ENCODE measurements at places on chromosomes 16 and 17.

- DNase-seq: no peak
Measured at GRCh38 chr16:4352843-4353242, 1.7 kb upstream of the PAM16 start.

DNA sequence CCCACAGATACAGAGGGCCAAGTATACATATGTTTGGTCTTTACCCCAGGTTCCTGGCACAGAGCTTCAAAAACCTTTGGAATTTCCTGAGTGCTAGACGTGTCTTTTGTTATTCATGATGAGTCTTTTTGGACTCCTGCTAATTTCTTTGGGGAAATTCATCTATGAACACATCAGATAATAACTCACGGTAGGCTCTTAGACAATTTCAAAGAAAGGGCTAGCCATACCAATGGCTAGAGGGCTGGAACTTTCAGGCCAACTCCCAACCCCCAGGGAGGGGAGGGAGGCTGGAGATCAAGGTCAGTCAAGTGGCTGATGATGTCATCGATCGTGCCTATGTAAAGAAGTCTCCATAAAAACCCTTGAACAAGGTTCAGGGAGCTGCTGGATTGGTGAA is 101.9 kb downstream of the STX8 start:
- no peak for DNase-seq

- no peak for DNase-seq
Measured at GRCh38 chr17:61464130-61464842, 12.1 kb downstream of the TBX4 start.

- no peak for DNase-seq
Measured at GRCh38 chr17:78271419-78272170, 40.2 kb downstream of the TMEM235 start.

GRCh38 chr17:47945529-47946508 is 4.4 kb downstream of the PNPO start:
- no peak for DNase-seq

DNA sequence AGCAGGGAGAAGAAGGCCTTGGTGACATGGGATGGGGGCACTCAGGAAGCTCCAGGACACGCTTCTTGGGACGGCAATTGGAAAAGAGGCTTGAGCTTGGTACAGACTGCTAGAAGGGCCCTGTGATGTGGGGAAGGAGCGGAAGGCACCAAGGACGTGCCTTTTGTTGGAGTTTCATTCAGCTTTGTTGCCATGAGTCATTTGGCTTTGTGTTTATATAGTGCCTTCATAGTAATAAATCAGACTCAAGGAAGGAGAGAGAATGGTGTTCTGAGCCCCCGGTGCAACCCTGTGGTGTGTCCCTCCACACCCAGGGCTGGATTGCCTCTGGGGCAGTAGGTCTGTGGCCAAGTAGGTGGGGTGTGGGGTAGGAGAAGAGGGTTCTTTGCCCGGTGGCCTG is 7.4 kb upstream of the TBX4 start:
- DNase-seq: no peak

GRCh38 chr17:5509482-5509881 is 23.1 kb downstream of the MIS12 start:
- no peak for DNase-seq

DNA sequence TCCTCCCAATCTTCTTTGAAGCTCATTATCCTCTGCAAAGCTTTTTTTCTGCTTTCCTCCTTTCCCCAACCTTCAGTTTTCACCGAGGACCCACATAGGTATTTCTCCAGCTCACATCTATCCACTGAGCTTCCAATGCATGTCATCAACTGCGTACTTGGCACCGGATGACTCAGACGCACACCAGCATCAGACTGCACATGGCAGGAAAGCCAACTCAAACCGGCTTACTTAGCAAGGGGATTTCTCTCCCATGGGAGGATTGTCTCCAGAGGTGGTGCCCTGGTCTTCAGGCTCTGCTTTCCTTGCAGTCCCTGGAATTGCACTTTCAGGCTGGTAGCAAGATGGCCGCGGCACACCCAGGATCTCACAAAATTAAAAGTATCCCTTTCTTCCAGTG is 1.7 kb upstream of the AKTIP start:
- no peak for DNase-seq

GRCh38 chr16:24844101-24845030 is 1.4 kb upstream of the SLC5A11 start:
- DNase-seq: no peak

- no peak for DNase-seq
Measured at GRCh38 chr16:84427553-84427952, 59.2 kb downstream of the ATP2C2 start.

- no peak for DNase-seq
Measured at GRCh38 chr16:84120023-84120422, 3.3 kb upstream of the MBTPS1 start.

GRCh38 chr17:82836823-82837357 is 2.9 kb downstream of the ZNF750 start:
- no peak for DNase-seq

DNA sequence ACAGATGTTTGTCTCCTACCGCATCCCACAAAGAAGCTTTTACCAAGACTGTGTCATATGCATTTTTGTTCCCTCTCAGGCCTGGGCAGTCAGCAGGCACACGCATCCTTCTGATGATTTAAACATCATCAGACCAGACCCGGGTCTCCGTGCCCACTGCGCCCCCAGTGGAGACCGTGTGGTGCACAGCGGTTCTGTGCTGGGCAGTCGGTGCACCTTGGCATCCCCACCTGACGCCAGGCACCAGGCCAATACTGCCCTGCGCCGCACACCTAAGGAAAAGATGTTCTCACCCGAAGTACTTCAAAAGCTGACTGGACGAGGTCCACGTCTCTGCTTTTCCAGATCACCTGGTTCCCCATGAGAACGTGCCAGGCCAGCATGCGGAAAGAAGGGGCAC is 10.6 kb upstream of the PLD6 start:
- no peak for DNase-seq

- DNase-seq: no peak
Measured at GRCh38 chr17:40727447-40728231, 24.1 kb upstream of the KRT24 start.

DNA sequence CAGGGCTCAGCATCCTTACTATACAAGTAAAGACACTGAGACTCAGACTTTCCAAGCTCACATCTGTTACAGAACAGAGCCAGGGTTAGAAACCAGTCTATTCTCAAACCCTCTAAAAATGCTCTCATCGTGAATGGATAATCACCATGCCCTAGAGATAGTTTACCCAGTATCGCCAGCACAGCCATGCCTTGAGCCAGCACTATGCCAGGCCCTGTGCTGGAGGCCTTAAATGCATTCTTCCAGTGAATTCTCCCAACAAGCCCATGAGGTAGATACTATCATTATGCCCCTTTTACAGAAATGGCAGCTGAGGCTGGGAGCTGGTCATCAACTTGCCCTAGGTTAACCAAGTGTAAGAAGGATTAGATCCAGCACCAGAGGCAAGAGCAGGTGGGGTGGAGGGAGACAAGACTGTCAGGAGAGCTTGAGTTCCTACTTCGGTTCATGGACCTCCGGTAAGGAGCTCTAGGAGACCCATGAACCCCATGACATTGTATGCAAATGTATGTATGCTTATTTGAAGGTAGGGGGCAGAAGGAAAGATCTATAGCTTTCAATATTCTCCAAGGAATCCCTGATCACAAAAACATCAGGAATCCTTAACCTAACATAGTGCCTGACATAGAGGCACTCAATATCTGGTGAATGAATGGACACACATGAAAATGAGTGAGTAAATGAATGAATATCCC is 5.2 kb downstream of the KRT14 start:
- DNase-seq: no peak

DNA sequence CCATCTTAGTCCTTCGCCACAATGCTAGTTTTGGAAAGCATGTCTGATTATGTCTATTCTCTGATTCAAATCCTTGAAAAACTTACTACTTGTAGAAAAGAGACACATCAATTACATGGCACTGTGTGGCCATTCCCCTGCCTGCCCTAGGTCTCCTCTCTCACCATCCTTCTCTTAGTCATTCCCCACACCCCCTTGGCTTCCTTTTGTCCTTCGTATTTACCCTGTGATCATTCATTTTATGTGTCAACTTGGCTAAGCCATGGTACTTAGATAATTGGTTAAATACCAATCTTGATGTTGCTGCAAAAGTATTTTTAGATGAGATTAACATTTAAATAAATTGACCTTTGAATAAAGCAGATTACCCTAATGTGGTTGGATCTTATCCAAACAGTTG is 122.9 kb upstream of the CDH11 start:
- DNase-seq: no peak

GRCh38 chr17:18324140-18325050 is 9.3 kb downstream of the SMCR8 start:
- DNase-seq: no peak

GRCh38 chr16:1752853-1753252 is 18.5 kb downstream of the NME3 start:
- no peak for DNase-seq

GRCh38 chr17:62808576-62808970 is 459 bp upstream of the MARCHF10 start:
- DNase-seq: no peak

GRCh38 chr16:17994027-17994426 is 342.5 kb downstream of the NPIPA8 start:
- DNase-seq: no peak

DNA sequence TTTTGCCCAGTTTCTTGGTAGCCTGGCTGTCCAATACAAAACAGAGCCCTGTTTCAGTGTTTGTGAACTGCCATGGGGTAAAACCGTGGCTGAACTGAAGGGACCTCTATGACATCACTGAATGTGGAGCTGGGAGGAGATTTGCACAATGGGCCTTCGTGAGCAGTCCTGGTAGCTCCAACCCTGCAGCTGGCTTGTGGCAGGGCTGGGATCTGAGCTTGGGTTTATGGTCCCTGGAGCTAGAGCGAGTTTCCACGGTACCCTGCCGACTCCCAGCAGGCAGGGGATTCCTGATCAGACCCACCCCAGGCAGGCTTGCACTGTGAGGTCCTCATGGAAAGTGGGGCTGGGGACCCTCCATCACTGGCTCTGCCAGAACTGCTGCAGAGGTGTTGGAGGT is 247.0 kb downstream of the GSG1L start:
- DNase-seq: no peak

- DNase-seq: peak; percentile 35
Measured at GRCh38 chr16:24013864-24014645, 178.3 kb downstream of the PRKCB start.

- DNase-seq: no peak
Measured at GRCh38 chr16:4058386-4058785, 57.9 kb downstream of the ADCY9 start.

DNA sequence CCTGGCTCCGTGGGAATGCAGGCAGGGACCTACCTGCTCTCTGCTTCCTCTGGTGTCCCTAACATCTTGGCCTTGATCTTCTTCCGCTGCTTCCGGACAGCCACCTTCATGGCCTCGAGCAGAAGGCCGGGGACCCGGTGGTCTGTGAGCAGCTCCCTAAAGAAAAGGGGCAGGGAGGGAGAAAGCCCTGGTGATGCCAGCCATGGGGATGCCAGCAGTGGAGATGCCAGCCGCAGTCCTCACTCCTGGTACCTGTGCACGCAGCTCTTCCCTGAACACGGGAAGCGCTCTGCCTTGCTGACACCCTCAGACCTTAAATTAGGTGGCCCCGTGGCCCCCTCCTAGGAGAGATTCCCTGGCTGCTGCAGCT is 1.9 kb downstream of the RILP start:
- no peak for DNase-seq

DNA sequence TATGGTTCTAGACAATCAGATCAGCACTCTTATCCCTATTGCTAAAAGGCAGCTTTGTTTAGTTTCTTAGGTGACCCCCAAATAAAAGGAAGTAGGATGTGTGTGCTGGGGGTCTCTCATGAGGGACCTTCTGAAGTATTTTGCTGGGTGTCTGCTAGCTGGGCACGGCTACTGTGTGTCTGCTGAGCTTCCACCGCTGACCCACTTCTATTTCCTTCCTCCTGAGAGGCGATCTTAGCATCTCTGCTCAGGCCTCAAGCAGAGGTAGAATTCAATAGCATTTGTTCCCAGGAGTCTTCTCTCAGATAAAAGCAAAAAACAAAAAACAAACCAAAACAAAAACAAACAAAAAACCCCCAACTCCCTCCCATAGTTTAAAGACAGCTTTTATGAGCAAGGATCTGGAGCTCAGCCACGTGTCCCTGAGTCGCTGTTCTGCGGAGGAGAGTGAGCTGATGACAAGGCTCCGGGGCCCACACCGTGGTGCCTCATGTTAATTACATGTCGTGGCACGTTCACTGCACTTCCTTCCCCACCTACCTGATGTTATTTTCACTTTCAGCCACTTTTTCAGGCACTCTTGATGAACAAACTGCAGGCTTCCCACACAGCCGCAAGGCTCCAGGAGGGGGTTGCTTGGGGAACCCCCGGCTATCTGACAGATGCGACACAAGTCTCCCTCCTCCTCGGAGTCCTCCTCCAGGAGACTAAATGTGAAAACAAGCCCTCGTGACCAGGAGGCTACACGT is 83.5 kb downstream of the MARCHF10 start:
- peak; percentile 53 for DNase-seq

DNA sequence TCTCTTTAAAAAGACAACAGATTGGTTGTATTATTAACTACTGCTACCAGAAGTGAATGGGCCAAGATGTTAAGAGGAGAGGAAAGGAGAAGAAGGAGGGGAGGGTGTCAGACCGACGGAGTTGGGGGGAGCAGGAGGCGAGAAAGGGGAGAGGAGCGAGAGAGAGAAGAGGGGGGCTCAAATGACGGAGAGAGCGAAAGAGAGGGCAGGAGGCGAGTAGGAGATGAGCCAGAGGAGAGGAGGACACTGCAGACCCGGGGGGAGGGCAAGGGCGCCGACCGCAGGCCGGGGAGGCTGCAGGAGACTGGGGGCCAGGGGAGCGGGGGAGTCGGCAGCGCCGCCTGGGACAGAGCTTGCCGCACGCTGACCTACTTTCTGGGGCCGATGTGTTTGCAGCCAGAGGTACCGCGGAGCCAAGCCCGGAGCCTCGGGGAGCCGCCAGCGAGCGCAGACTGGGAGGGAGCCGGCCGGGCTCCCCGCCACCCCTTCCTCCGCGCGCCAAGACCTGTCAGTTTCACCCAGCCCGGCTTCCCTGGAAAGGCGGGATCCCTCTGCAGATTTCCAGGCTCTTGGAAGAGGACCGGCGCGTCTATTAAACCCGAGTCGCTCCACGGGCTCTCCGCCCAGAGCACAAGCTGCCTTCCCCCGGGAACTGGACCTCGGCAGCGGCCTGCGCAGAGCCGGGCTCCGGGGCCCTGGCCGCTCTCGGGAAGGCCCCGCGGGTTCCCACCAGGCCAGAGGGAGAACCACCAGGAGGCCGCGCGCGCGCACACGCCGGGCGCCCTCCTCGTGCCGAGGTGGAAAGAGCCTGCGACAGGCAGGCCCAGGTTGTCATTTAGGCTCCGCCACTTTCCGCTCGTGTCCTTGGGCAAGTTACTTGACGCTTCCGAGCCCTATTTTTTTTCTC is 74.6 kb downstream of the CMC2 start:
- no peak for DNase-seq

- no peak for DNase-seq
Measured at GRCh38 chr17:47957591-47958490, at the start of gene PRR15L. PRR15L (minus strand) TSS chr17:47957883; CDS start chr17:47953234, 4,649 bp downstream.

DNA sequence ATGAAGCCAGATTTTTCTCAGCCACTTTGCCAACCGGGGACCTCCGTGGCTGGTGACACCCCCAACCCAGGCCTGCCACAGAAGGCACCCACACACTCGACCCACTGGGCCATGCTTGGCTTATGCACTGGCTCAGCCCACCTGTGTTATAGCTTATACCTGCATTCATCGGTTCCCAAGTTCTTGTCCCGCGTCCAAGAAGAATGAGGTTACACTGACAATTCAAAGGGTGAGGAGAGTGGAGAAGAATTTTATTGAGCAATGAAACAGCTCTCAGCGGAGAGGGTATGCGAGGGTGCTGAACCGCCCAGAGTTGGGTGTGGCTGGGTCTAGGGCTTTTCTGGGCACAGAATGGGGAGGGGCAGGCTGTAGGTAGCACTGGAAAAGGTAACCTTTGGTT is 22.2 kb upstream of the CDH15 start:
- no peak for DNase-seq

All from activated CD4-positive, alpha-beta T cell treated with anti-CD3 and anti-CD28 coated beads, Interleukin-2, amount 50 U/mL, for 1 hour (primary cell).